ENCODE measurements at places on chromosomes 1 and 21. TPM values are rescaled to one million over a fixed set of nuclear protein-coding genes. Genes with fewer than 3 reads are reported as not detected.

Gene LACTBL1
- total RNA-seq: not detected

Gene KRTAP13-2
- not detected for total RNA-seq

Gene TMEM61
- total RNA-seq: not detected

Gene SLC6A9
- total RNA-seq: 5.1 TPM

Gene VPS72
- total RNA-seq: 61.3 TPM

Gene ERICH3
- total RNA-seq: not detected

Gene LCE1C
- not detected for total RNA-seq

GRCh38 chr1:12406211-12407021, 176.6 kb downstream of the VPS13D start:
- no peak for DNase-seq

GRCh38 chr1:6738987-6739676, 37.5 kb upstream of the DNAJC11 start:
- DNase-seq: no peak

- no peak for DNase-seq
These were observed 415.6 kb downstream of the SMYD3 start for GRCh38 chr1:246091477-246091876.

GRCh38 chr1:109799445-109799844, 35.7 kb upstream of the EPS8L3 start:
- no peak for DNase-seq

DNA sequence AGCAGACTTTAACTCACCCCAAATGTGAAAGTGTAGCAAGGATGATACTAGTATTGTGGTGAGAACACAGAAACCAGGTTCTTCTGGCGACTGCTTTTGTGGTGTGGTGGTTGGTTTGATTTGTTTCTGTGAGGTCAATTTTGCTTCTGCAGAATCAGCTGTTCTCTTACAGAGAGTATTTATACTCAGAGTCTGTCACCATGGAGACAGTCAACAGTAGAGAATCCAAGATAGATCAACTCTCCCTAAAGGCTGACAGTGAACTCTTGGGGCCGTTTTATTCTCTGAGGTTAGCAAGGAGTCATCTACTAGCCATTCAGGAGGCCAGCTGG, at the start of gene CFAP107:
Gene CFAP107 (plus strand): TSS at position 209 of the 332 bp plus-strand sequence. CDS start 231 bp downstream, outside the sequence.
- DNase-seq: no peak

DNA sequence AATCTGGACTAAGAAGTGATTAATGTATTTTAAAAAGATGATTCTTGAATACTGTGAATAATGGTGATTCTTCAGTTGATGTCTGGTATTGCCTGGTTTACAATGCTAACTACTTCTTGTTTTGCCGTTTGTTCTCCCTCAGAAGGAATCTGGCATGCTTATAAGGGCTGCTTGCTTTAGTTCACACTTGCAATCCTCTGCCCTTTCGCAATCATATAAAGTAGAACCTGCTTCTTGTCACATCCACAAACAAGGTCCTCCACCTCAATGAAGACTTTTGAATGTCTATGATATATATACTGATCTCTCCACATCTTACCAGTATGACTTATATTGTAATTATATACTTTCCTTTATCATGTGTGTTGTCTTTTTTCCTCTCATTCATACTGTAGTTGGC, 92.6 kb downstream of the ADGRL4 start:
- DNase-seq: no peak

- DNase-seq: no peak
These were observed 12.3 kb upstream of the LRRC8D start for GRCh38 chr1:89808441-89809117.
